Vein endothelial cell (primary cell): ENCODE measurements at places on chromosomes 1 and 21. TPM values are rescaled to one million over a fixed set of nuclear protein-coding genes. Genes with fewer than 3 reads are reported as not detected.

The ENO1 gene
- total RNA-seq: 1,929 and 2,003 TPM in 2 replicates

The ZP4 gene
- total RNA-seq: not detected in 2 replicates

The NGF gene
- not detected in 2 replicates for total RNA-seq

The FTCD gene
- total RNA-seq: not detected in 2 replicates

The OR2T35 gene
- not detected in 2 replicates for total RNA-seq

The RORC gene
- total RNA-seq: not detected in 2 replicates

The DIRAS3 gene
- total RNA-seq: 0.57 and 0.98 TPM in 2 replicates
